ENCODE measurements at places on chromosomes 1 and 21. TPM values are rescaled to one million over a fixed set of nuclear protein-coding genes. Genes with fewer than 3 reads are reported as not detected.

- peaks cover 6% of the 10 kb centered on the region for H3K36me3 ChIP-seq
- no peak for DNase-seq
- no peaks in the 10 kb centered on the region for H3K27me3 ChIP-seq
These were observed 34.8 kb downstream of the LIN9 start for GRCh38 chr1:226274138-226274537.

DNA sequence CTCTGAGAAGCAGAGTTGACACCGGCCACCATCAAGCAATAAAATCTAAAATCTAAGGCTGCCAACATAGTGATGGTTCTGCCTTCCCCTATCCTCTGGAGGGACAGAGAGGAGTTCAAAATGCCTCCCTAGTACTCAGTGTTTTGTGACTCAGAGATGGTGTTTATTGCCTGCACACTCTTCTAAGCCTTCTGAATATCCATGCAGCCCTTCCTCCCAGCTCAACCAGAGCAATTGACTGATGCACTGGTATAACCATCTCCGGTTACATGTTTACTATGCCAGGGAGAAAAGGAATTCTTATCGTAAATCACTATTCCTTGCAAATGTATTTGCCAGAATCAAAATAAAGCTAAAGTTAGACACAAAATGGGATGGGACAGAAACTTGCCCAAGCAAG is 132.9 kb upstream of the RAB4A start:
- no peak for DNase-seq
- no peak overlapping the region for H3K4me3 ChIP-seq
- peak overlapping the region; percentile 4 for H3K27ac ChIP-seq

GRCh38 chr1:201335174-201335870 is 42.2 kb downstream of the TNNT2 start:
- H3K4me3 ChIP-seq = no peak overlapping the region
- H3K27ac ChIP-seq = no peak overlapping the region
- H3K36me3 ChIP-seq = no peaks in the 10 kb centered on the region
- no peaks in the 10 kb centered on the region for H3K4me1 ChIP-seq

- no peaks in the 10 kb centered on the region for H3K36me3 ChIP-seq
- no peaks in the 10 kb centered on the region for H3K4me1 ChIP-seq
- H3K27ac ChIP-seq = no peak overlapping the region
- H3K4me3 ChIP-seq = no peak overlapping the region
- no peaks in the 10 kb centered on the region for H3K27me3 ChIP-seq
These were observed 440.9 kb upstream of the ZRANB2 start for GRCh38 chr1:71521655-71522264.

The PCAT6 gene
- polyA plus RNA-seq = not detected

The DRAXIN gene
- 0.09 TPM for polyA plus RNA-seq
